Suprapubic skin (tissue), 4 donors: ENCODE measurements at places on chromosomes 7 and 10.

GRCh38 chr10:88730864-88731263, 24.8 kb downstream of the LIPK start:
- no peak overlapping the region for H3K4me3 ChIP-seq
- H3K36me3 ChIP-seq = no peaks in the 10 kb centered on the region
- H3K27ac ChIP-seq = no peak overlapping the region
- no peaks in the 10 kb centered on the region for H3K27me3 ChIP-seq
- no peak for DNase-seq

DNA sequence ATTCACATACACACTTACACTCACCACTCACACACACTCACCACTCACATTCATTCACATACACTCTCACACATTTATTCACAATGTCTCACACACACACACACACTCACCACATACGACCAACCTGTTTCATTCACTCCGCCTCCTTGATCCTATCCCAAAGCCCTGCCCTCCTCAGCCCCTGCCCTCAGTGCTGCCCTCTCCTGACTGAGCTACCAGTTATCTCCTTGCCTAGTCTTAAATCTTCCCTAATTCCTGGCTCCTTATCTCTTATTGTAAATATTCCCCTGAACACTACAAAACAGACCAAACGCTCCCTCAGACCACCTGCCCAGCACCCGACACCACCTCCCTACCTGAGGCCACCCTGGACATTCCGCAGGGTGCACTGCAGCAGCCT, 26.1 kb upstream of the C10orf120 start:
- H3K27me3 ChIP-seq = peaks cover 32% of the 10 kb centered on the region
- H3K4me3 ChIP-seq = no peak overlapping the region
- no peak overlapping the region for H3K27ac ChIP-seq
- no peaks in the 10 kb centered on the region for H3K36me3 ChIP-seq

DNA sequence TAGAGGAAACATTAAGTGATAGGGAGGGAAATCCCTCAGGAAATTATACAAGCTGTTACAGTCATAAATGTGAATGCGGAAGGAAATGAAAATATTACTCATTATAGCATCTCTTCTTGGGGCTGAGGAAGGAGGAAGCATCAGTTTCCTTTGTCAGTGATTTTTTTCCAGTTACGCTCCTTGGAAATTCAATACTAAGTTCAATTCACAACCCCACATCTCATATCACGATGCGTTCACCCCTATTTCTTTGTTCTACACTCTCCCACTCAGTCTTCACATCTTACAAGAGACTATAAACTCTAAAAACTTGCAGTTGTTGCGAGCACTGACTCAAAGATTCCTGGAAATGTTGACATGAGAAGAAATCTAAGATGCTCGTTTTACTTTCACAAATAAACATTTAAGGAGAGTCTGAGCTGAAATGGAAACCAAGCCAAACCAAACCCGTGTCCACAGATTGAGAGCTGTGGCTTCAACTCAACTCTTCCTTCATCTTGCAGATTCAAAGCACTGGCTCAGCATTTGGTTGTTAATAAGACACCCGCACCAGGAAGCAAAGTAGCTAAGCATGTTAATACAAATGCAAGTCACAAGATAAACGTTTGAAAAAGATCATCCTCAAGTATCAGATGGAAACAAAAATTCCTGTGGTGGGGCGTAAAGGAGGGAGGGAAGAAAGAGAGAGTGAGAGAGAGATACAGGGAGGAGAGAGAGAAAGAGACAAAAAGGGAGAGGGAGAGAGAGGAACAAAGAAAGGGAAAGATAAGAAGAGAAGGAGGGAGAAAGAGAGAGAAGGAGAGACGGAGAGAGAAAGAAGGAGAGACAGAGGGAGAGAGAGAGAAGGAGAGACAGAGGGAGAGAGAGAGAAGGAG, 150.0 kb upstream of the RSU1 start:
- peak overlapping the region; percentile 71 for H3K27ac ChIP-seq
- peaks cover 32% of the 10 kb centered on the region for H3K4me1 ChIP-seq
- H3K4me3 ChIP-seq = no peak overlapping the region
- H3K27me3 ChIP-seq = no peaks in the 10 kb centered on the region

- no peaks in the 10 kb centered on the region for H3K27me3 ChIP-seq
- no peak overlapping the region for H3K4me3 ChIP-seq
- H3K4me1 ChIP-seq = peaks cover 7% of the 10 kb centered on the region
These were observed 167.9 kb upstream of the PRSS1 start for GRCh38 chr7:142581341-142581740.

DNA sequence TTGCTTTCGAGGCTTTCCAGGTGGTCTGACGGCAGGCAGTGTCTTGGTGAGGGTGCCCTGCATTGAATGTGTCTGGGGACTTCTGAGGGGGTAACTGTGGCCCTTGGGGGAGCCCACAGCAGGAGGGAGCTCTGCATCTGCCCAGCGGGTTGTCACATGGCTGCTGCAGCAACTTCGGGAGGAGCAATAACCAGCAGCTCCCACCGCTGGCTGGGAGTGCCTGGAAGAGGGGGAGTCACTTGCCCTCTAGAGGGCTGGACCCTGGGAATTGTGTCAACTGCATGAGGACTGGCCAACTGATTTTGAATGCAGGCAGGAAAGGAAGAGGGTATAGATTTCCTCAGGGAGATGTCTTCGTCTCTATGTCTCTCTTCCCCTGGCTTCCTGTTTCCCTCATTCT, 26.4 kb downstream of the C10orf120 start:
- no peaks in the 10 kb centered on the region for H3K36me3 ChIP-seq
- no peak for DNase-seq
- peaks cover 5% of the 10 kb centered on the region for H3K27me3 ChIP-seq
- no peak overlapping the region for H3K4me3 ChIP-seq

DNA sequence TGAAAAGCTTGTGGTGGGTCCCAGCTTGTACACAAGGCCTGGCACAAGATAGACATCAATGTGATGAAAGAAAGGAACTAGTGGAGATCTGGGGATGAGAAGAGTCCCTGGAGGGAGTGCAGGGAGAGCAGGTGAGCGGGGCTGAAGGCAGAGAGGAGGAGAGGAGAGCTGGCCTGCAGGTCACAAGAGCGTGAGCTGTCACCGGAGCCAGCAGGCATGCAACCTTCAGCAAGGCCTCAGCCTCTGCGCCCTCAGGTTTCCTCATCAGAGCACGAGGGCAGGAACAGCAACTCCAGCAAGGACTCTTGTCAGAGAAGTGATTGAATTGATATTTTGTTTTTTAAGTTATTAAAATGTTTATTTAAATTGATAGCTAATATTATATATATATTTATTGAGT, 188.6 kb downstream of the CXCL12 start:
- H3K27me3 ChIP-seq = no peaks in the 10 kb centered on the region
- no peak for DNase-seq
- peaks cover 15% of the 10 kb centered on the region for H3K4me1 ChIP-seq
- no peaks in the 10 kb centered on the region for H3K36me3 ChIP-seq
- H3K4me3 ChIP-seq = no peak overlapping the region
- H3K27ac ChIP-seq = no peak overlapping the region

GRCh38 chr10:19977097-19977521, 160.9 kb downstream of the PLXDC2 start:
- H3K27me3 ChIP-seq = no peaks in the 10 kb centered on the region
- DNase-seq = no peak
- no peak overlapping the region for H3K4me3 ChIP-seq
- no peaks in the 10 kb centered on the region for H3K4me1 ChIP-seq
- no peaks in the 10 kb centered on the region for H3K36me3 ChIP-seq
- H3K27ac ChIP-seq = no peak overlapping the region

DNA sequence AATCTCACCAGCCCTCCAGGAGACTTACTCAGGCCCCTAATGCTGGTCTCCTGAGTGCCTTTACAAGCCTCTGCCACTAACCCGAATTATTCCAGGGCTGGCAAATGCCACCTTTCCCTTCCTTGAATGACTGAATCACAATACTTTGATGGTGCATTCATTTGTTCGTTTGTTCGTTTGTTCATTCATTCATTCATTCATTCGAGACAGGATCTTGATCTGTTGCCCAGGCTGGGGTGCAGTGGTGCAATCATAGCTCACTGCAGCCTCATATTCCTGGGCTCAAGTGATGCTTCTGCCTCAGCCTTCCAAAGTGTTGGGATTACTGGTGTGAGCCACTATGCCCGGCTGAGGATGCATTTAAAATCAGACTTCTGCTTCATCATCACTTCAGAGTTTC, 6.0 kb downstream of the ZNF12 start:
- H3K4me1 ChIP-seq = peaks cover 20% of the 10 kb centered on the region
- no peaks in the 10 kb centered on the region for H3K27me3 ChIP-seq
- no peak overlapping the region for H3K27ac ChIP-seq
- peaks cover 76% of the 10 kb centered on the region for H3K36me3 ChIP-seq

GRCh38 chr10:79196470-79197461, 128.0 kb downstream of the ZMIZ1 start:
- DNase-seq = peak; percentile 83
- no peaks in the 10 kb centered on the region for H3K27me3 ChIP-seq
- H3K27ac ChIP-seq = no peak overlapping the region
- H3K4me3 ChIP-seq = no peak overlapping the region
- H3K36me3 ChIP-seq = peaks cover 10% of the 10 kb centered on the region

DNA sequence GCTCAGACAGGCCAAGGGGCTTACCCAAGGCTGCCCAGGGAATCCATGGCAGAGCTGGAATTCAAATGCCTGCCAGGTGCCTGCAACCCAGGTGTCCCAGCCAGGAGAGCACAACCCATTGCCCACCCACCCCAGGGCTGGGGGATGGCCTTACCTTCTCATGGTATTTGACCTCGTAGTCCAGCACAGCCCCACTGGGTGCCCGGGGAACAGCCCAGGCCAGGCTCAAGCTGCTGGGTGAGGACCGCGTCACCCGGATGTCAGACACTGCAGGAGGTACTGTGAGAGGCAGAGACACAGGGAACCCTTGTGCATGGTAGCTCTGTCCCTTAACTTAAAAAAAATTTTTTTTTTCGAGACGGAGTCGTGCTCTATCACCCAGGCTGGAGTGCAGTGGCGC, 9.0 kb downstream of the EPHB4 start:
- no peak overlapping the region for H3K27ac ChIP-seq
- peaks cover 97% of the 10 kb centered on the region for H3K36me3 ChIP-seq
- no peak overlapping the region for H3K4me3 ChIP-seq
- DNase-seq = no peak

GRCh38 chr10:44466236-44466635, 81.3 kb upstream of the CXCL12 start:
- H3K27me3 ChIP-seq = no peaks in the 10 kb centered on the region
- H3K4me1 ChIP-seq = peaks cover 5% of the 10 kb centered on the region
- no peak overlapping the region for H3K4me3 ChIP-seq
- DNase-seq = no peak

DNA sequence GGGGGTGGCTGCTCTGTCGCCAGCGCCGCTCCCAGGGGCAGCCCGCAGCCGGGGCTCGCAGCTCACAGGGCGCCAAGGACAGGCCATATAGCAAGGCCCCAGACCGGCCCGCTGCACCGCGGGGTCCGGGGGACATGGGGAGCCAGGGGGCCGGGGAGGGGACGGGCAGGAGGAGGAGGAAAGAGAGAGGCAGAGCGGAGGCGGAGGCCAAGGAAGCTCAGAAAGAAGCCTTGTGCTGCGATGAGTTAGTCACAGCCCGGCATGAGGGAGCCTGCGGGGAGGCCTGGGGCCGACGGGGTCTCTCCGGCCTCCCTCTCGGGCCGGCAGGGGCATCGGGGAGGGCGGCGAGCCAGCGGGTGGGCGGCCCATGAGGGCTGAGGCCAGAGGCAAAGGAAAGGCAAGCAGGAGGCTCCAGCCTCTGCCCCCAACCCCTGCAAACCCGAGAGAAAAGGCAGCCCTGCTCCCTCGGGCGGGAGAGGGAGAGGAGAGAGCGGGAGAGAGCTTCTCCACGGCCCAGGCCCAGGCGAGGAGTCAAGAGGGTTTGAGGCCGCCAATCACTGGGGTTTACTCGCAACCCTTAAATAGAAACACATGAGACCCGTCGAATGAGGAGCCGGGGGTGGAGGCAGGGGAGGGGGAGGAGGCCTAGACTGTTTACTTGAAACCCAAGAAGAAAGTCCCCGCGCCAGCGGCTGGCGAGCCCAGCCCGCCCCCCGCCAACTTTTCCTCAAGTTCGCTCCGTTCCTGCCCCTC, 167.9 kb downstream of the NEURL1 start:
- H3K27ac ChIP-seq = peak overlapping the region; percentile 92
- H3K4me1 ChIP-seq = peaks cover 57% of the 10 kb centered on the region
- H3K36me3 ChIP-seq = peaks cover 16% of the 10 kb centered on the region
- H3K4me3 ChIP-seq = peak overlapping the region; percentile 57
- DNase-seq = peak; percentile 95
- no peaks in the 10 kb centered on the region for H3K27me3 ChIP-seq

DNA sequence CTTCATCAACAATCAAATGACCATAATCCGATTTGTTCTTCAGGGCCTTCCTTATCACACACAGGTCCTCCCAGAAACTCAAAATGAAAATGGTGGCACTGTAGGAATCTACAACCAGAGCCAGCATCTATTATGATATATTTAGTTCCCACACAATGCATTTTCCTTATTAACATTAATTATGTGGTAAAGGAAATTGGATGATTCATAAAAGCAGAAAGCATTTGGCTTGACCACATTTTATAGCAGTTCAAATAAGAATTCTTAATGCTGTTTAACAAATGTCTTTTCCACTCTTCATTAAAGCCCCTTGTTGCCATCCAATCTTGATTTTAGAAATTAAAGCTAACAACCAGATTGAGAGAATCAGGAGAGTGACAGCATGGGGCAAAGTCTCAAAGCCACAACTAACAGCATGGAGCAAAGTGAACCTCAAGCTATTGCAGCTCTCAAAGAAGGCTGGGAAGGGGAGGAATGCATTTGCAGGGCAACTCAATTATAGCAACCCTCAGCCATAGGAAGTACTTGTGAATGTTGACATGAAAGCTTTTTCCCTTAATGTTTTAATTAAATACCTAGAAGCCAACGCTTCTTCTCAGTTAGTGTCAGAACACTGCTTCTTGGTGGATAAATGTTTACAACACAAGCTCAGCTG, 549.1 kb downstream of the NXPH1 start:
- H3K4me1 ChIP-seq = no peaks in the 10 kb centered on the region
- H3K36me3 ChIP-seq = no peaks in the 10 kb centered on the region
- no peak overlapping the region for H3K27ac ChIP-seq

GRCh38 chr7:137146012-137146455, 197.5 kb downstream of the PTN start:
- no peaks in the 10 kb centered on the region for H3K4me1 ChIP-seq
